ENCODE measurements at places on chromosomes 6 and 20.

- DNase-seq: no peak
Measured at GRCh38 chr6:168041928-168042327, 37.1 kb downstream of the FRMD1 start.

GRCh38 chr6:101401792-101402621 lies 8.5 kb downstream of the GRIK2 start:
- DNase-seq: no peak

DNA sequence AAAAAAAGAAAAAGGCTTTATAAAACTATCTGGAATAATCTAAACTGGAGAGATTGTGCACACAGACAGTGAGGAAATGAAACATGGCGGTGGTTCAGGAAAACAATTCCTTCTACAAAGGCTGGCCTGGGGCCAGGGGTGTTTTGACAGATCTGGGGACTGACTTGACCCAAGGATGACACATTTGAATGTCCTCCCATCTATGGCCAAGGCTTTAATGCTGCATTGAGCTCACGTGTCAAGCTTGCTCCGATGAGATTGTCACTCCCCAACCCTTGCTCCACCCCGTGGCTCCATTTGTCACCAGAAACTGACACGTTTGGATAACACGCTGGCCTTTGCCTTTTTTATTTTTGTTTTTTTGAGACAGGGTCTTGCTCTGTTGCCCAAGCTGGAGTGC lies 156.1 kb downstream of the ZFP64 start:
- DNase-seq: no peak

DNA sequence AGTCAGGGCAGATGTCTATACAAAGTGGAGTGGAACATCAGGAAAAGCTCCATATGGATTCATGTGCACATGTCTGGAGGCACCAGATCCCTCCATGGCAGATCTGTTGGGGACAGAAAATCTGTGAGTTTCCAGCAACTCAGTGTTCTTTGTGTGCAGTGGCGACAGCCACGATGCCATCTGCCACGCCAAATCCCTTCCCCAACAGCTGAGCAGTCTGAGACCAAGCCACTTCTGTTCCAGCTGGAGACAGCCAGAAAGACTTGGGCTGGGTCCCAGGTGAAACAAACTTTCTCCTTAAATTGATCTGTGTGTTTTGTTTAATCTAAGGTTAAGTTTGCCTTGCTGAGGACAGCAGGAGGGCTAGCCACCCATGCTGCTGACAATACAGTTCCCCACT lies 22.9 kb downstream of the FKBP1A start:
- DNase-seq: no peak

GRCh38 chr20:23143986-23144690 lies 58.0 kb upstream of the CD93 start:
- DNase-seq: no peak

- peak; percentile 63 for DNase-seq
Measured at GRCh38 chr20:59047938-59048680, 5.5 kb upstream of the PRELID3B start.

- no peak for DNase-seq
Measured at GRCh38 chr20:17385798-17386197, 145.4 kb downstream of the BFSP1 start.

DNA sequence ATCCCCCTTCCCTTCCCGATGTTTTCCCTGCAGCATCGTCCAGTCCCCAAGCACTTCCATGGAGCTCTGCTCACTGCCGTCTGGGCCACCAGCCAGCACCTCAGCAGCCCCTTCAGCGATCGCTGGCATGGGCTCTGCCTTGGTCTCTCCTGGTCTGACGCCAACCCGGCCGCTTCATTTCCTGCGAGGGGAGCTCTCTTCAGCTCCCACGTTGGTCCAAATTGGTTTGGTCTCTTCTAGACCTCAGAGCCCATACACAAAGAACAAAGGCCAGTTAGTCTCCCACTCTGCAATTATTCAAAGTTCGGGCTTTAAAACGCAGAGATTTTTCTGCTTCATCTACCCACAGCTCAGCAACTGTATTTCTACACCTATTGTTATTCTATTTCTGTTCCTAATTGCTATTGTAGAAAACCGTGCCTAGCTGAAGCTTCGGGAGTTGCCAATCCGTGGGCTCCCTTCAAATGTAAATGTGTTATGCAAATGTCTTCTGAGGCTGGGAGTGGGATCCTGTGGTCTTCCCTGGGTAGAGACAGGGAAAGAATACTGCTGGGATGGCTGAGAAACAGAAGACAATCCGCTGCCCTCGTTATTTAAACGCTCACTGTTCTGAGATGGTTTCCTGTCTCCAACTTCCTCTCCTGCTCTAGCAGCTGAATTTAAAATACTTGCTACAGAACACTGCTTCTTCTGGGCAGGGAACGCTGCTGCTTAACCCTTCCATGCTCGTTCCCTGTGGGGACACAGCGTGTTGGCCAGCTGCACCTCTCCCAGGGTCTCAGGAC lies 154.2 kb upstream of the QKI start:
- DNase-seq: peak; percentile 15

DNA sequence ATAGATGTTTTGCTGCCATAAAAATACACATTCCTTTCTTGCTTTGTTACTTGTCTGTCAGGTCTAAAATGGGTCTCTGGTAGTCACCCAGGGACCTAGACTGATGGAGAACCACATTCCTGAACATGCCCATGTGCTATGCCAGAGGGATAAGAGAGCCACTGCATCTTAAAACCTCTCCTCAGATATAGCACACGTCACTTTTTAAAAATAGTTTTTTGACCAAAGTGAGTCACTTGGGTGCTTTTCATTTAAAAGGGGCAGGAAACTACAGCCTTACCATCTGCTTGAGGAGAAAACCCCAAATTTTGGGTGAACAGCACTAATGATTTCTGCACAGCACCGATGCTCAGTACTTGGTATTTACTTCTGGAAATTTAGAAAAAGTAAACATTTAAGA lies 197.8 kb downstream of the OGFRL1 start:
- peak; percentile 29 for DNase-seq

DNA sequence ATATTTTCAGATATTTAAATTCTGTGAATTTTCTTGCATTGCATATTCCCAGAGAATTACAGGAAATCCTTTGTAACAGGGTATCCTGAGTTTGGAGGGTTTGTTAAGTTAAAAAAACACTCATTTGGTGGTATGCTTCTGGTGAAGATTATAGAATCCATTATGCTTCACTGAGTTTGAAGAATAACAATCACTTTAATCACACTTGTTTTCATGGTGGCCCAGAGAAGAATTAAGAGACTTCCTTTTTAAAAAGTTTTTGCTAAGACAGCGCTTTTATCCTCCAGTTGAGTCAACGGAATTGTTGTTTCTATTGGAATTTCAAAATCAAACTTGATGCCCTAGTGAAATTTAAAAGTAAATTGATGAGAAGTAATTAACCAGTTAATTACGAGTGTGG lies 17.4 kb downstream of the PLEKHG1 start:
- DNase-seq: no peak

DNA sequence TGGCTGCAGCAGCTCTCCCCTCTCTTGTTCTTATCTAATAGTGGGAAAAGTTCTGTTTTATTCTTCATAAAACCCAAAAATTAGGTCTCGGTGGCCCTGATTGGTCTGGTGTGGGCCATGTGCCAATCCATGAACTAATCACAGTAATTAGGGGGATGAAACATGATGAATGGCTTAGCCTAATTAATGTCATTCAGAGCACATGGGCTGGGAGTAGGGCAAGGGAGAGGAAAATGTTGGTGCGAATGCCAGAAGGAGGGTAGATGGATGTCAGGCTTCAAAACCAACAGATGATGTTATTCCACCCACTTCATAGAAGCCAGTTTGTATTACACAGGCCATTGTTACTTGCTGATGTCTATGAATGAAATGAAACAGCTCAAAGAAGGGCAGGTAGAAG lies 46.5 kb downstream of the PLEKHG1 start:
- no peak for DNase-seq

DNA sequence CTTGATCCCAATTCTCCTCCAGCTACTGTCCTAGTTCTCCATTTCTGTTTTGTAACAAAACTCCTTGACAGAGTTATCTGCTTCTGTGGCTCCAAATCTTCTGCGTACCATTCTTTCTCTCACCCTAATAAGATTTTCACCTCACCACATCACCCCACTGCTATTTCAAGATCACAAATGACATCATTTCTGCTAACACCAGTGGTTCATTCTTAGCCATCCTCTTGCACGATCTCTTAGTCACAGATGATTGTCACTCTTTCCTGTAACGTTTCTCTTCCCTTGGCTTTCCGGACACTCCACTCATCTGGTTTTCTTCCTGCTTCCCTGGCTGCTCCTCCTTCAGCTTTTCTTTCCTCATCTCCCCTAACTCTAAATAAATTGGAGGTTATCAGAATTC lies 56.8 kb upstream of the FABP7 start:
- DNase-seq: peak; percentile 59

DNA sequence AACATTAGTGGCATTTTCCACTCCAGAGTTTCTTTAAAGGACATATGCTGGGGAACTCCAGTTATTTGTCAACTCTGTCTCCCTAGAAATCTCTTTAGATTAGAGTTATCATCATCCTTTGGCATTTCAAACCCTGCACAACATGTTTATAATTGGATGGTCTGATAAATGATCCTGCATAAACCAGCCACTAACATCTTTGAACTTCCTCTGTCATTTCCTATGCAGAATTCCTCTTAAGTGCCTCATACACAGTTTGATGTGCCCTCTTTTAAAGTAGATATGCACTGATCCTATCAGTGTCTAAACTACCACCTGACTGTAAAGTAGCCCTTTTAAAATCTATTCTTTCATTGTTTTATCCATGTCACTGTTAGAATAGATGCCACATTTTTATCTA lies 306.3 kb upstream of the IRAK1BP1 start:
- no peak for DNase-seq

GRCh38 chr20:59258221-59258621 lies 42.2 kb upstream of the EDN3 start:
- no peak for DNase-seq

DNA sequence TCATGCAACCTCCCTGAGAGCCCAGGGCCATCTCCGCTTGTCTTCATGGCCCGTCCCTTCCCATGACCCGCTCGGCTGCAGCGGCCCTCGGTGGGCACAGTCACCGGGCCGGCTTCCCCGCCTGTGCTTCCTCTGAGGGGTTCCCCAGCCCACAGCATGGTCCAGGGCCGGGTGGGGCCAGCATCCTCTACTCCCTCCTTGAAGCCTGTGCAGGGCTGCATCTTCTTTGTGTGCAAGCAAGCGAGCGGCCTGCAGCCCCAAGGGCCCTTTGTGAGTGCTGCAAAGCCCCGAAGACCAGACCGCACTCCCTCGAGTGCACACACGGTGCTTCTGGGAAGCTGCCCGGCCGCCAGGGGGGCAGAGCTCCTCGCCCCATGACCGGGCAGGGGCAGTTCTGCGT lies 265.8 kb downstream of the TAF4 start:
- no peak for DNase-seq

DNA sequence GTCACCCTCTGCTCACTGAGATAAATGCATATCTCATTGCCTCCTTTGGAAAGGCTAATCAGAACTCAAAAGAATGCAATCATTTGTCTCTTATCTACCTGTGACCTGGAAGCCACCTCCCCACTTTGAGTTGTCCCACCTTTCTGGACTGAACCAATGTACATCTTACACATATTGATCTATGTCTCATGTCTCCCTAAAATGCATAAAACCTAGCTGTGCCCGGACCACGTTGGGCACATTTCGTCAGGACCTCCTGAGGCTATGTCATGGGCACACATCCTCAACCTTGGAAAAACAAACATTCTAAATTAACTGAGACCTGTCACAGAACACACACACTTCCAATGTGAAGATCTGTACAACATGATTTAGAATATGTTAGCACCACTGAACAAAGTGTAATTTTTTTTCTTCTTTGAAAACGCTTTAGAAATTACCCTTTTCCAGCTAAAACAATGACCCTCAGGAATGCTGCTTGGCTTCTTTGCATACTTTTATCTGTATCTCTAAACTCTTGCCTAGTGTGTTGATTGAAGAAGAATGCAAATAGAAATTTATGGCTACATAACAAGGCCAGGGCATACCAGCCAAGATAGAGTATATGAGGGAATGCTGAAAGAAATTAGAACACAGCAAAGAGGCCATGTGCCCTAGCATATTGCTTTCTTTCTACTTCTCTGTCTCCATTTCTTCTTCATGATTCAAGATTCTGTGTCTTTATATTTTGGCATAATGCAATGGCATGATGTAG lies 84.6 kb upstream of the DST start:
- DNase-seq: peak; percentile 12

DNA sequence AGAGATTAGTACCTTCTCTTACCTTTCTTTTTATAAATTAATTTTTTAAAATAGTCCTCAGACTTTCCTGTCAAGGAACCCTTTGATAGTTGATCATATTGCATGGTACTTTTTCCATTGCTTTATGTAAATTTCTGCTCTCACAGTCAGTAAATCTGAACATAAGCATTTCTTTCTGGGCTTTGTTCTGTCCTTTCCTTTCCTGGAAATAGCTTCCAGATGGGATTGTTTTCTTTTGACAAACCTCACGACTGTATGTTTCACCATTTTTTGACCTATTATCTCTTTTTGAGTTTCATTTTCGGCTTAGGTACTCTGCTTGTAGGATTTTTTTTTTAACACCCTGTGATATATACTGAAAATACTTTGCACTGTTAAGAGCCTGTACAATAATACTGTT lies 32.6 kb downstream of the UTRN start:
- DNase-seq: peak; percentile 60

DNA sequence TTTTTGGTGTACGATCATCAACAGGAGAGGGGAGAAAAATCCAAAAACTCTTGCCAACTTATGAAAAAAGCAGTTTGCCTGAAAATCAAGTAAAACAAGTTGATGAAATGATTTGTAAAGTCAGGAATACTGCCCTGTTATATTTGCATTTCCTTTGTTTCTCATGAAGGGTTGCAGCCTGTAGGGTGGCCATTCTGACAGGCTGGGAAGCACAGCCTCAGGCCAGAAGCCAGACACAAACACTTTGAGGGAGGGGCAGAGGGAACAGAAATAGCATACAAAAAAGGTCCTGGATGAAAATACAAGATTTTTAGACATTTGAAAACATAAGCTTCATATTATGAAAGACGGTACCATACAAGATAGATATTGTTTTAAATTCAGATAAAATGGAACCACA lies 109.8 kb downstream of the DTNBP1 start:
- DNase-seq: no peak

DNA sequence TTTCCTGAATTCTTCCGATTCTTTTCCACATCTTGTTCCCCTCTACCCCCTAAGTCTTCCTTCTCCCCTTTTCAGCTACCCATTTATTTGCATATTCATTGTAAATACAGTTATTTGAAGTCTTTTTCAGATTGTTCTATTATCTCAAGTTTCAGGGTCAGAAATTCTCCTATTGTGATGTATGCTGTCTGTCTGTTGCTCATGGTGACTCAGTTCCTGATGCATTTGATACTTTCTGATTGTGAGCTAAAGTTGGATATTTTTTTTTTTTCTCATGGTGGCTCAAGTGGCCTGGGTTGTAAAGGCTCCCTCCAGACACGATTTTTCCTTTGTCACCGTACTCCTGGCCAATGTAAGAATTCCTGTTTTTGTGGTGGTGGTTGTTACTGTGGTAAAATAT lies 4.9 kb upstream of the PI16 start:
- peak; percentile 69 for DNase-seq

DNA sequence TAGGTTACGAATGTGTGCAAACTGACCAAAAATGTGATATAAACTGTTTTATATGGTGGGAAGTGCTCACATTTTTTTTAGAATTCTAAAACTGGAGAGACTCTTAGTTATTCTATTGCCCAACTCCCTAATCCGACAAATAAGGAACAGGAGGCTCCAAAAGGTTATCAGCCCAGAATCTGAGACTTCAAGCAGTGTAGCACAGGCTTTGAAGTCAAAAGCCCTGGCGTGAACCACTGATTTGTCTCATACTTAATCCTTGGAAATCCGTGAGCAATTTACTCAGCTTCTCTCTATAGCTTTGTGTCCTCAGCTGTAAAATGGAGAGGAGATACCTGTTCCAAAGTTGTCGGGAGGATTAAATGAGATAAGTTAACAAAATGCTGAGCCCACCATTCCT lies 368.8 kb upstream of the SASH1 start:
- no peak for DNase-seq

Data from fibroblast of mammary gland (primary cell).